Caudate nucleus (tissue), 63 donors: ENCODE measurements at places on chromosomes 16 and 17.
A peak's percentile ranks its signal among the peaks of the same experiment; 100 is the strongest.

DNA sequence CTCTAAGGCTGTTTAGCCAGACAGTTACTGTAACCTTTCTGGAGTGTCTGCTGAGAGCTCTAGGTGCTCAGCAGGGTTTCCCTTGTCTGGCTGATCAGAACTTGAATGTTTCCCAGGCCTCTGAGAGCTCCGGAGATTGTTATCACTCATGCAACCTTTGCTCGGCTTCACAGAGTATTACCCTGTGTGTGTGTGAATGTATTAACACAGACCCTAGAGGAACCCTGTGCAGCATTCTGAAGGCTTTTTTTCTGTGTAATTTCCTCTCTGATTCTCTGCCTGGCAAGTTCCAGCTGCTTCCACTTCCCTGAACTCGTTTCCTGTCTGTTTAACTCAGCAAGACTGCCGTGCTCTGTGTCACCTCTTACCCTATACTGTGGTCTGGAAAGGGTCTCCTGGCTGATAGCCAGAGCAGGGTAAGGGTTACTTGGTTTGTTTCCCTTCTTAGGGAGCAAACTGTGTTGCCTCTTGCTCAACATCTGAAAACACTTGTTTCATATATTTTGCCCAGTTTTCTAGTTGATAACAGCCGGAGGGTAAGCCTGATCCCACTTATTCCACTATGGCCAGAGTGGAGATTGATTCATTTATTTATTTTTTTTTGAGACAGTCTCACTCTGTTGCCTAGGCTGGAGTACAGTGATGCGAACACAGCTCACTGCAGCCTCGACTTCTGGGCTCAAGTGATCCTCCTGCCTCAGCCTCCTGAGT is 21.7 kb downstream of the PRMT7 start:
- DNase-seq: peak; percentile 22

DNA sequence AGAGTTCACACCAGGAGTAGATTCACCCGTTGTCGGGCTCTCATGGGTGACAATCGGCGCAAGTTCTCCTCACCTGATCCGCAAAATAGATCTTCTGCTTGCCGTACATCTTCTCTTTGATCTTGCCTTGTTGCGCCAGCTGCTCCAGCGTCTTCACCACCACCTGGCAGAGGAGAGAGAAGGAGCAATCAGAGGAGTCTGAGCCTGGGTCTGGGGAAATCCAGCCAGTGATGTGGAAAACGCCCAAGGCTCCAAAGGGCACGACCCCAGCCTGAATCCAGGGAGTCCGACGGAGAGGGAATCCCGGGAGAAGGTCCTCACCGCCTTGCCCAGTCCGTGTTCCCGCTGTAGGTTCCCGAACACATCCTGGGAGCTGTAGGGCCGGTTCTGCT is 393 bp downstream of the PSMC3IP start:
- no peak for DNase-seq

DNA sequence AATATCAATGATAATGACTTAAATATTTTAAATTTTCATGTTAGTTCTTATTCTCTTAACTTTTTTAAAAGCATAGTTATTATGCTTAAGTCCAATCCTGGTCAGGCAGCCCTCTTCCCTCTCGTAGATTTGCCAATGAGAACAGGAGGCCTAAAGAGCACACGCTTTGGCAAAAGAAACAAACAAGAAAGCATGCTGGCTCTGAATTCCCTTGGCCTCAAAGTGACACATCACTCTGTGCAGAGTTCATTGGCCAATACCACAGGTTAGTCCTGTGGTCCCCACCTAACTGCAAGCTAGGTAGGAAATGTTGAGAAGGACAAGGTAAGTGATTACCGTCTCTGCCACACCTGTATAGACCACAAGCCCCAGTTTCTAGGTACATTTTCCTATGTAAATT is 61.5 kb downstream of the MYO1D start:
- no peak for DNase-seq

- no peak for DNase-seq
These were observed 372.5 kb downstream of the CDH11 start for GRCh38 chr16:64749346-64749745.

- DNase-seq: no peak
These were observed 165.1 kb downstream of the XYLT1 start for GRCh38 chr16:17305694-17306093.

- peak; percentile 82 for DNase-seq
These were observed 14.7 kb downstream of the DLG4 start for GRCh38 chr17:7204828-7205461.

DNA sequence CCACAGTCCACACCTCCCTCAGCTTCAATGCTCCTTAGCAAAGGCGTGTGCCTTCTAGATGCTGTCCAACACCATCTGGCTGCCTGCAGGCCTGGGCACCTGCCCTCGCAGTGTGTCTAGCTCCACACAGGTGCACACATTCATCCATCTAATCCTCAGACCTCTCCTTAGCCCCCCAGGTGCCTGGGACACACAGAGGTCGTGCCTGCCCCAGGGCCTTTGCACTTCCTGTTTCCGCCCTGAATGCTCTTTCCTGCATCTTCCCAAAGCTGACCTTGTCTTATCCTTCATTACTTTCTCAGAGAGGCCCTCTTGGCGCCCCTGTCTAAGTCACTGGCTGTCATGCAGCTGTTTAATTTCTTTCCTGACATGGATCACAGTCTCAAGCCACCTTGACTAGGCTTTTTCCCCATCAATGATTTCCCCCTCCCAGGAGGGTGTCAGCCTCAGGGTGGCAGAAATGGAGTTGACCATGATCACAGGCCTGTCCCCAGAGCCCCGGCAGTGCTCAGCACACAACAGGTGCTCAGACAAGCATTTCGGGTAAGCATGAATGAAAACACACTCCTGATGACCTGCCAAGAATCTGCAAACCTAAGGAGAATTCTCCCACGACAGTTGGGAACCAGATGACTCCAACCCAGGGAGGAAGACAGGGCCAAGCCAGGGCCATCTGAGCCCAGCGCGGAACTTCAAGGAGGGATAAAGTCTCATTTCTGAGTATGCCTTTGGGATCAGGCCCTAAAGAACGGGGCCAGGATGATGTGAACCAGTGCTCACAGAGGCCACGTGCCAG is 76.3 kb downstream of the LITAF start:
- no peak for DNase-seq

DNA sequence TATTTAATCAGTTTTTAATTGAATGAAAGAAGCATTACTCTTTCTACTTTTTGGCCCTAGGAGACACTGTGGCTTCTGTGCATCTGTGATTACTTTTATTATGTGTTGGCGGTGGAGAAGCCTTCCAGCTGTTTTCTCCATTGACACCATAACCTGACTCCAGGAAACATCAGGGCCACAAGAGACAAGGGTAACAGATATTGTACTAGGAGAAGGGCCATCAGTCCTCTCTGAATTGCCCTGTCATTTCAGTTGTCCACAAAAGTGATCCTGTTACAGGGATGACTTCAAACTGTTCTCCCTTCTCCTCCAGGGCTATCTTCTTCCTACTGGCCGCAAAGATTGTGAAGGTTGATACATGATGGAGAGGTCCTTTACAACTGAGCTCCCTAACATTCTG is 14.6 kb downstream of the KRT39 start:
- DNase-seq: no peak

- no peak for DNase-seq
These were observed 132.9 kb upstream of the XYLT1 start for GRCh38 chr16:17603626-17604025.

DNA sequence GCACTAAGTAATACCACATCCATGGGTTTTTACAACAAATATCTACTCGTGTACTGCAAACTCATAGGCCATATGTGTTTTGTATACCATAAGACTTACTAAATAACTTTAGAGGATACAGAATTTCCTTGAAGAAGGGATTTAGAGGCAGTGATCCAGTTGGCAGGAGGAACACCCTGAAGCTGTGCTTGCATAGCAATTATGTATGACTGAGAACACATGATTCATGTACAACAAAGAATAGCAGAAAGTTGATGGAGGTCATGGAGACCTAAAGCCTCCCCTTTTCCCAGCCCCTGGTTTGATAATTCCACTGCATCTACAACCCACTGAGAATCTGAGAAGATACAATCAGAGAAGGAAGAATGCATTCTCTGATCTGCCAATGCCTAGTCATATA is 83.8 kb upstream of the PMFBP1 start:
- DNase-seq: no peak

DNA sequence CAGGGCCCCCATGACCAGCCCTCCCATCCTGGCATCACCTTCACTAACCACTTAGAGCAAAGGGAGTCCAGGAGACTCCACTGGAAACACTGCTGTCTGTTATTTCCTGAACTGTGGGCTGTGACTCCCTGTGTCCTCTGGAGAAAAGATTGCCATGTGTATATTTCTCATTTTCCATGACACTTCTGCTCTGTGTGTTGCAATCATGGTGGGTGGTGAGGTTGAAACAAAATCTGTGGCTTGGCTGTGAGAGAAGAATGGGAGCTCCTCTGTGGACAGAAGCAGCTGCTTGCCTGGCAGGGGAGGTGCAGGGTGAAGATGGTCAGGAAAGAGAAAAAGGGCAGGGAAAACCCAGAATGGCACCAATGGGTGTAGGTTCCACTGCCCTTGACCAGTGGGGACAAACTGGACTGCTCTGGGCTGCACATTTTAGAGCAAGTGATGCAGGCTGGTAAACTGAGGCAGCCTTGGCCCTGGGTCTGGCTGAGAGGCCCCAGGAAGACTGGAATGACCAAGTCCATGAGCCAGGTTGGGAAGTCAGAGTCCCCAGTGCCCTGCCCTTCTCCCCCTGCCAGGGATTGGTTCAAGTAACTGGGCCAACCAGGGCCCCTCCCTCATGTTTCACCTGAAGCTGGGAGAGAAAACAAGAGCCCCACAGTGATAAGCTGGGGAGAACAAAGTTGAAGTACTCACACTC is 314.3 kb downstream of the C16orf95 start:
- DNase-seq: no peak

DNA sequence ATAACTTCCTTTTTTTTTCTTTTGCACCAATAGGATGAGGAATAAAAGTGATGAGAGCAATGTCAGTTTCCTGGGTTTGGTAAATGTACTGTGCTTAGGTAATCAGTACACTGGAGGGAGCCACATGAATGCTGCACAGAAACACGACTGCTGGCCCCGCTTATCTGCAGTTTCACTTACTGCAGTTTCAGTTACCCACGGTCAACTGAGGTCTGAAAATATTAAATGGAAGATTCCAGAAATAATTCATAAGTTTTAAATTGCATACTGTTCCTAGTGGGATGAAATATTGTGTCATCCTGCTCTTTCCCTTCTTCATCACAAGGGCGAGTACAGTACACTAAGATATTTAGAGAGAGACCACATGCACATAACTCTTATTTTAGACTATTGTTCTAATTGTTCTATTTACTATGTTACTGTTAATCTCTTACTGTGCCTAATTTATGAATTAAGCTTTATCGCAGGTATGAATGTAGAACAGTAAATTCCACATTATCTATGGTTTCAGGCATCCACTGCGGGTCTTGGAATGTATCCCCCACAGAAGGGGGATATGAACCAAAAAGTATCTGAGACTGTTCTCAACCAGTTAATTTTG is 6.4 kb upstream of the LGALS3BP start:
- DNase-seq: no peak

DNA sequence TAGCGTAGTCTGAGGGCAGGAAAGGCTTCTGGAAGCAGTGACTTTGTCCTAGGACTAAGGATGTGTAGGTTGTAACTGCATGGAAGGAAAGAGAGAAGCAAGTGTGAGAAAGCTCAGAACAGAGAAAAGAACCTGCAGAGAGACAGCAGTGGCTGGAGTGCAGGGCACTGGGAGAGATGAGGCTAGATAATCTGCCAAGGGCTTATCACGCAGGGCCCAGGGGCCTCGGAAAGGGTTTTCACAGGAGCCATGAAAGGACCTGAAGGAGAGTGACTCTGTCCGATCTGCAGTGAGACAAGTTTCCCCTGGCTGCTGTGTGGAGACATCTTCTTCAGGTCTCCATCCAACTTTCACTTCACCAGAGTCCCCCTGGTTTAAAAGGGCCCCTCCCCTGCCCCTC is 7.1 kb upstream of the SRCAP start:
- DNase-seq: no peak

DNA sequence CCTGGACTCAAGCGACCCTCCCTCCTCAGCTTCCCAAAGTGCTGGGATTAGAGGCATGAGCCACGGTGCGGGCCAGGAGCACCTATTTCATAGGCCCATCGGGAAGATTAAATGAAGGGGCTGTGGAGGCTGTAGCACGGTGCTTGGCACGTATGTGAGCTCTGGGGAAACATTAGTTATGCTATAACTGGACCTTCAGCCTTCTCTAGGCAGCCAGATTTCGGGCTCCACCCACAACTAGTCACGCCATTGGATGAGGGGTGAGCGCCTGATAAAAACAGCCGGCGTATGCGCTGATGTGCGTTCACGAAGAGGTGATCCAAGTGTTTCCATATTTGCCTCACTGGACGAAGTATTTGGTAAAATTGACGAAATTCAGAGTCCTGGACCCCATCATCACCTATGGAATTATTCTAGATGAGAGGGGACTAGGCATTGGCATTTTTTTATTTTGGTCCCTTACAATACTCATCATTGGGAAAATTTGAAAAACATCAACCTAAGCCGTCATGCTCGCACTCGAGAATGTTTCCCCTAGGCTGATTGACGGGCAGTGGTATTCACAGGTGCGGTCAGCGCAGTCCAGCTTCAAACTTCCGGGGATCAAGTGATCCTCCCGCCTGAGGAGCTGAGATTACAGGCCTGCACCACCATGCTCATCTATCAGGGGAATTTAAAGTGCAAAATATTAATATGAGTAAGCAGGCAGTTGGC is 1.8 kb upstream of the ANKRD11 start:
- no peak for DNase-seq

- no peak for DNase-seq
These were observed 314.2 kb downstream of the CPPED1 start for GRCh38 chr16:12489357-12489990.

DNA sequence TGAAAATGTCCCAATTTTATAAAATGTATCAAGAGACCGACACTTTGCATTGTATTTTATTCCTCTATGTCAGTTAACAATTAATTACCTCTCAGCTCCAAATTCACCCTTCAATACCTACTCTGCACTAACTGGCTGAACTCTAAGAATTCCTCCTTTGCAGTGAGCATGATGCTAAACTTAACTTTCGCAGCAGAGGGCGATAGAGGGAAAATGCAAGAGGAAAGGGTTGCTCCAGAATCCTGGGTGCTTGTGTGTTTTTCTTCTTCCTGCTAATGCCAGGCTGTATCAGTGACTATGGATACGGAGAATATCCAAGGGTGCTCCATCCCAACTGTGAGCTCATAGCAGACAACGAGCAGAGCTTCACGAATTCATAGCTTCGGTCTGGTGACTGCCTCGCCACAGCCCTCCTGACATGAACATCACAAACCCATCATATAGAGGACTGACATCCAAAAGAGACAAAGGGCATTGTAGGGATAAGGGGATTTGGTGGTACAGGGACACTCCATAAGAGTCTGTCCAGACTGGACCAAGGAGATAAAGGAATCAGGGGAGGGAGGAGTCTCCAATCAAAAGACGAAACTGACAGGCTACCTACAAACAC is 172.9 kb downstream of the STX8 start:
- DNase-seq: no peak
